ENCODE measurements at places on chromosomes 2 and 18. TPM values are rescaled to one million over a fixed set of nuclear protein-coding genes. Genes with fewer than 3 reads are reported as not detected.

The RIT2 gene
- not detected for total RNA-seq

The CHRNG gene
- not detected for total RNA-seq

DNA sequence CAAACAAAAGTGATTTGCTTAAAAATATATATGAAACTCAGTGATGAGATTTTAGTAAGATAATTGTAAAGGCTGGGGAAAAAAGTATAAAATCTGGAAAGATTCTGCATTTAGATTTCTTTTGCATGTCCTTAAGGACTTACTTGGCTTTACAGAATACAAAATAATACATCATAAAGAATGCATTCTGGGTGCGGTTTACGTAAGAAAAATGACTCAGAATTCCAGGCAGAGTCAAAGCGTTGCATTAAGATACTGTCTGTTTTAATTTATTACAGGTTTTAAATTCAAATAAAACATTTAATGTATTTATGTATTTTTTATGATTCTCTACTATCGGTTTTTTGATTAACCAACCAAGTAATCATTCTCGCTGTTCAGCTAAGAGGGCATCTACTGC, 178.0 kb downstream of the SH3BP4 start:
- DNase-seq: peak; percentile 11

- no peak for DNase-seq
These were observed 54.2 kb downstream of the ZCCHC2 start for GRCh38 chr18:62576845-62577512.

The HRH4 gene
- total RNA-seq: under 0.01 TPM

DNA sequence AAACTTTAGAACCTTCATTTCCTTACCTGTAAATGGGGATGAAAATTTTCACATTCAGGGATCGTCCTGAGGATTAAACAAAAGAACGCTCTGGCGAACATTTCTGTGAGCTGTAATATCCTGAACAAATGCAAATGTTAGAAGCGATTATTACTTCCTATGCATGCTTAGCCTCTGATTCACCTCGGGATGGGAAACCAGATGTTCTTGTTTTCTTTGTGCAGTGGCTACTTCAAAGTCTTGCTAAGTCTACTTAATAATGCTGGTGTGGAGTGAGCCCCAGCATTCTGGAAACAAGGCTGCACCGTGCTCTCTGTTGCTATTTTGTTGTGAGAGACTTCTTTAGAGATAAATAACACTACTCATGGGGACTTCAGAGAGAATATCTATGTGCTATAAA, 119.1 kb upstream of the PELI1 start:
- peak; percentile 85 for DNase-seq

- DNase-seq: no peak
These were observed 28.2 kb upstream of the GALNT1 start for GRCh38 chr18:35553300-35553699.

The NCKAP1 gene
- 106 TPM for total RNA-seq

GRCh38 chr2:110877031-110877827, 144.9 kb downstream of the ACOXL start:
- no peak for DNase-seq

DNA sequence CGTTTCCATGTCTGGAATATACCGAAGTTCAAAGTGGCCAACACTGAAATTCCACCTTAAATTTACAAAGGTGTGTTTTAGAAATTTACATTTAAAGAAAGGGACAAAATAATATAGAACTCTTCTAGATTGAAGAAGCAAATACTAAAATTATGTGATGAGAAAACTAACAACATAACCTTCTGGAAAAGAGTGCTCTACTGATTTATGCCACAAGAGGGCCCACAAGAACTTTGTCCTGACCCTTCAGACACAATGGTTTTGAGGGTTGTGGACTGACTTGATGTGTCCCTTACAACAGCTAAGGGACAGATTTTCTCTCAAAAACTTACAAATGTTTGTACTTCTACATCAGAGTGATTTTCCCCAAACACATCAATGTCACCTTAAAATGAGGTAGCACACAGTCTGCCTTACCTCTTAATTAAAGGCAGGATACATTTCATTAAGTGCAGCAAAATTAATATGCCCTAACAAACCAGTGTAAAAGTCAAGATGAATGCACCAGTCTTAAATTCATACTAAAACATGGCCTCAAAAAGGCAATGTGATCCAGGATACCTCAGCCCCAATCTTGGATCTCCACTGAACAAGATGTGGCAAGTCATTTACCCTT, 36.2 kb downstream of the EIF2AK3 start:
- DNase-seq: peak; percentile 80

The CTLA4 gene
- total RNA-seq: not detected

GRCh38 chr2:10775021-10775780, 37.4 kb downstream of the PDIA6 start:
- DNase-seq: no peak
